ENCODE measurements at places on chromosomes 3 and 15.

- DNase-seq = no peak
Measured at GRCh38 chr3:108331792-108332191, 35.4 kb downstream of the HHLA2 start.

DNA sequence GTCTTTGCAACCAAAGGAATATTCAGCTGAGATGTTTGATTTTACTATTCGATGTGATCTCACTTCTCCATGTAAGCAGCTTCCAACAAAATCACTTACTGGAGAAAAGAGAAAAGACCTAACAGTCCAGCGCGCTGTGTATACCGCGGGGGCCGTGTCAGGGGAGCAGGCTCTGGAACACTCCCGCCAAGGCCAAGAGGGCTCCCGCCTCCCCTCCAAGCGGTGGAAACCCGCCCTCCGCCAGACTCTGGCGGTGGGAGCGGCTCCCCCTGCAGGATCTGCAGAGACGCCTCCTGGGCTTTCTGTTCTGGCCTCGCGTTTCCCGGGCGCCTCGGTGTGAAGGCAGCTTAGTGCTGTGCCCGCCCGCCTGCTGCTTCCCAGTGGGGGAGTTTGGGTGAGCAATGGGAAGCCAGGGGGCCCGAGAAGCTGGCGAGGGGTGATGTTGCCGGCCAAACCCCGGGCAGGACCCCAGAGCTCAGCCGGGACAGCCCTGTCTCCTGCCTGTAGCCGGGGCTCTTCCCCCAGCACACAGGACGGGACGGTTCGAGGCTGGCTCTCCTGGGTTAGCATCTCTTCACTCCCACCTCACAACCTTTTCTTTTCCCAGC lies 36.3 kb downstream of the CHST14 start:
- peak; percentile 73 for DNase-seq

- DNase-seq = no peak
Measured at GRCh38 chr3:107795514-107796094, 272.8 kb downstream of the BBX start.

DNA sequence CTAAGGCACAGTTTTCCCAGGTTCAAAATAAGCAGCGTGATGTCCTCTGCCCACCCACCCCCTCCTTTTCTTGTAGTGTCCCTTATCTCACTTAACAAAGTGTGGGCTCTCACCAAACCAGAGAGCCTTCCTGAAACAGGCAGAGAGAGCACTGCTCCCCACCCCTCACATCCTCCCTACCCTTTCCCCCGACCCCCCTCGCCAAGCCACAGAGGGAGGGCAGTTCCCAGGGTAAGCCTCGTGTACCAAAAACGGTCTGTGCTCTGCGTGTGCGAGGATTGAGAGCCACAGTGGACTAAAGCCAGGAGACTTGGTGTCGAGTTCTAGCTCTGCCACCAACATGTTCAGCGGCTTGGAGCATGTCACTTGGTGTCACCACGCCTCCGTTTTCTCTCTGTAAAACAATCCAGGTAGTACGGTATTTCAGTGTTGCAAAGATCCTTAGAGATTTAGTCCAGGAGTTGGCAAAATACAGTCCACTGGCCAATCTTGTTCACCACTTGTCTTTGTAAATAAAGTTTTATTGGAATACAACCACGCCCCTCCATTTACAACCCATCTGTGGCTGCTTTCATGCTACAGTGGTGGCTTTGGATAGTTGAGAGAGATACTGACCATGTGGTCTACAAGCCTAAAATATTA lies 249.9 kb downstream of the OPA1 start:
- DNase-seq = no peak
